ENCODE measurements at places on chromosomes 12 and 14. TPM values are rescaled to one million over a fixed set of nuclear protein-coding genes. Genes with fewer than 3 reads are reported as not detected.
A peak's percentile ranks its signal among the peaks of the same experiment; 100 is the strongest.

DNA sequence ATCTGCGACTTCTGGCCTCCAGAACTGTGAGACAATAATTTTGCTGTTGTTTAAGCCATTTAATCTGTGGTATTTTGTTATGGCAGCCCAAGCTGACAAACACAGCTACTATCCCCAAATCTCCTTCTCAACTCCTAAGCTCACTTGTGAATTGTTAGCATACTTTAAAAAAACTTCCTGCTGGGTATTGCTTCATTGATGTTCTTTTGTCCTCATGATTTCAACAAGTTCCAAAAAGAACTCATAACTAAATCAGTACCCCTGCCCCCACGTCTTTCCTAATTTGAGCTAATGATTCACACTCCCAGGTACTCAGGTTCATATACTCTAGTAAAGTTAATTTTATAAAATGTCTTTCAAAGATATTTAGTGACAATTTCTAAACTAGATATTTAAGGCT lies 125.5 kb downstream of the MDGA2 start:
- DNase-seq: no peak

DNA sequence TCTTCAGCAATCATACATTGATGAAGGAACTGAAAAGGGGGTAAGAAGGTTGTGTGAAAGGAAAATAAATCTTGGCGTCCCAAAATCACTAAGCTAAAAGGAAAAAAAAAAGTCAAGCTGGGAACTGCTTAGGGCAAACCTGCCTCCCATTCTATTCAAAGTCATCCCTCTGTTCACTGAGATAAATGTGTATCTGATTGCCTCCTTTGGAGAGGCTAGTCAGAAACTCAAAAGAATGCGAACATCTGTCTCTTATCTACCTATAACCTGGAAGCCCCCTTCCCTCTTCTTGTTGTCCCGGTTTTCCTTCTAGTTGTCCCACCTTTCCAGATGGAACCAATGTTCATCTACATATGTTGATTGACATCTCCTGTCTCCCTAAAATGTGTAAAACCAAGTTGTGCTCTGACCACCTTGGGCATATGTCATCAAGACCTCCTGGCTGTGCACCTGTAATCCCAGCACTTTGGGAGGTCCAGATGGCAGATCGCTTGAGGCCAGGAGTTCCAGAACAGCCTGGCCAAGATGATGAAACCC lies 53.1 kb downstream of the RESF1 start:
- no peak for DNase-seq

The SERPINA12 gene
- not detected for total RNA-seq

- no peak for DNase-seq
Measured at GRCh38 chr12:76340680-76341435, 7.4 kb downstream of the BBS10 start.

DNA sequence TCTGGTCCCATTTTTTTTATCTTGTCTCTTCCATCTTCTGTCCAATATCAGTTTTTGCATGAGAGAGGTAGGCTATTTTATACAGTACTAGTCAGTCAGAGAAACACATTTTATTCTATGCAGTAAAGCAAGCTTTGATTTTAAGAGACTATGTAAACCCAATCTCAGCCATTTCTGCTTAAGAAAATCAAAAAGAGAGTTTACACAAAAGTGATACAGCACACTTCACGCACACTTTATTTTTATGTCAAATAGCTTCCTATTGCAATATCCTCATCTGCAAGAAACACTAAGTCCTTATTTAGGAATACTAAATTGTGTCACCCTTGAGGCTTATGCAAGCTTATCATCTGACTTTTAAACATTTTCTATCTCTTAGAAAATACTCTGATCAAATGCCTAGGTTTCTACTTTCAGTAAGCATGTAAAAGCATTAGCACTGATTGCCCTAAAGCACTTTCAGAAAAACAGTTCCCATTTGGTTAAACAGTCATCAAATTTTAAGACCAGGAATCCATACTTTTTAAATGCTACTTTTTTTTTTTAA lies 78.3 kb downstream of the MED13L start:
- DNase-seq: no peak

- no peak for DNase-seq
Measured at GRCh38 chr12:122721057-122721545, 4.5 kb upstream of the HCAR3 start.

GRCh38 chr12:87813476-87814234 lies 215.5 kb downstream of the C12orf50 start:
- peak; percentile 66 for DNase-seq

The MAPKAPK5 gene
- 42.6 TPM for total RNA-seq

- DNase-seq: no peak
Measured at GRCh38 chr14:95255013-95255412, 64.7 kb downstream of the CLMN start.

- peak; percentile 47 for DNase-seq
Measured at GRCh38 chr14:99838639-99839134, 45.5 kb downstream of the EML1 start.

GRCh38 chr12:8078398-8078797 lies 3.7 kb upstream of the NECAP1 start:
- peak; percentile 16 for DNase-seq

- no peak for DNase-seq
Measured at GRCh38 chr12:107352347-107353081, 259.2 kb upstream of the CRY1 start.

DNA sequence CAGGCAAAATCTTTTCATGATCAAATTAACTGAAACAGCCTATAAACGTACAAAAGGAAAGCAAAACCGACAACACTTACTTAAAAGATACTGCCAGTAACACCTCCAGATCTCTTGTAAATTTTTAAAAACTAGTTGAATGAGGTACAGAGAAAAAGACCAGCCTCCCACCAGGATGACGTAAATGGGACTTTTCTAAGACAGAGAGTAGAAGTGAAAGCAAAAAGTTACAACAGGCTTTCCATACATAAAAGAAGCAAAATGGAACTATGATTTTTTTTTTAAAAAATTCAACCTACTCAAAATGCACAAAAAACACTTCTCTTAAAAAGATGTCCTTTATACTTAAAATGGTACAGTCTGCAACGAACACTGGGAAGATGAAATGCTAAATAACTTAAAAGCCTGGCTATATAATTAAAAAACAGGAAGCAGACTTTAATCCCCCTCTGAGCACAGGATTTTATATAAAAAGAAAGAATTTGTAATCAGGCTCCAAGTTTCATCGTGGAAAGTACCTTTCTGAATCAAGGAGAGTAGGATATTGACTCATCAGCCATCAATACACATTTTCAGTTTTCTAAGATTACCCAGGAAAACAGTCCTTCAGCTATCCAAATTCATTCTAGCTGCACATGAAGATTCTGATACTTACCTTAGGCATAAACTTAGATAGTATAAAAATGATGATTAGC lies 14.2 kb upstream of the MYO1A start:
- DNase-seq: peak; percentile 31

GRCh38 chr14:67863223-67863622 lies 43.6 kb downstream of the RAD51B start:
- DNase-seq: no peak

GRCh38 chr14:59333235-59333634 lies 131.9 kb downstream of the GPR135 start:
- DNase-seq: no peak

- DNase-seq: peak; percentile 68
Measured at GRCh38 chr12:76259660-76260389, 88.4 kb downstream of the BBS10 start.

All from A172 (cell line).